ENCODE measurements at places on chromosomes 11 and 22. TPM values are rescaled to one million over a fixed set of nuclear protein-coding genes. Genes with fewer than 3 reads are reported as not detected.

GRCh38 chr22:50161508-50162390 is 8.8 kb upstream of the PANX2 start:
- H3K27ac ChIP-seq: no peak overlapping the region
- no peaks in the 10 kb centered on the region for H3K4me1 ChIP-seq
- H3K36me3 ChIP-seq: no peaks in the 10 kb centered on the region
- DNase-seq: no peak
- H3K27me3 ChIP-seq: peaks cover 16% of the 10 kb centered on the region
- H3K4me3 ChIP-seq: no peak overlapping the region

- no peak overlapping the region for H3K27ac ChIP-seq
- peaks cover 6% of the 10 kb centered on the region for H3K4me1 ChIP-seq
- H3K4me3 ChIP-seq: no peak overlapping the region
- H3K36me3 ChIP-seq: peaks cover 21% of the 10 kb centered on the region
- no peak for DNase-seq
These were observed 24.8 kb upstream of the FNBP4 start for GRCh38 chr11:47791774-47792430.

APOL5 gene
- not detected for total RNA-seq

LRRC10B gene
- not detected for total RNA-seq

GRCh38 chr11:84524422-84525051 is 1102.6 kb downstream of the DLG2 start:
- H3K4me3 ChIP-seq: no peak overlapping the region
- no peaks in the 10 kb centered on the region for H3K27me3 ChIP-seq
- no peaks in the 10 kb centered on the region for H3K36me3 ChIP-seq
- no peaks in the 10 kb centered on the region for H3K4me1 ChIP-seq
- no peak for DNase-seq

DNA sequence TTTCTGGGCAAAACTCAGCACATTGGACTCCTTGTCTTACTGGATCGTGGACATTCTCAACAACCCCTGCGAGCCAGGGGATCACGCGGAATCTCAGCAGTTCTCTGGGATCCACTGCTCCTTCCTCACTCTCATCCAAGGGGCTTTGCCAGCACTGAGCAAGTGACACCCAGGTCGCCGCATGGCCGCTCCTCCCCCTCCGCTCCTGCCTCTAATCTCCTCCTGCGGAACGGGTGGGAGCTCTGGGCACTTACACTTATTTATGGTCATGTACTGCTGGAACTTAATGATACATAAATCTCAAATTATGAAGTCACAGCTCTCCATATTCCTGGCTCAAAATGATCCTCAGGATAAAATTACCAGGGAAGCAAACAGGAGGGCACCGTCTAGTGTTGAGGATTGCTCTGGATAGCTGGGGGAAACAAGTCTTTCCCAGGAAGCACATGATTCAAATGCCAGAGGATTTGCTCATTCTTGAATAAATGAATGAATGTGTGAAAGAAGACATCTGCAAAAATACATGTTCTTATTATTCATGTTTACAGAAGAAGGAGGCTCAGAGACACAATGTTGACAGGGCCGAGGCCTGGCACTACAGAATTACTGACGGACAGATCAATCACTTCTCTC is 1077.3 kb downstream of the TBC1D22A start:
- no peak for DNase-seq
- no peak overlapping the region for H3K27ac ChIP-seq
- no peaks in the 10 kb centered on the region for H3K4me1 ChIP-seq
- no peak overlapping the region for H3K4me3 ChIP-seq
- H3K27me3 ChIP-seq: peaks cover 5% of the 10 kb centered on the region

MFNG gene
- 207 TPM for total RNA-seq

OR8A1 gene
- not detected for total RNA-seq

- H3K27ac ChIP-seq: no peak overlapping the region
- no peaks in the 10 kb centered on the region for H3K27me3 ChIP-seq
- H3K4me3 ChIP-seq: no peak overlapping the region
These were observed 19.3 kb upstream of the RASL10A start for GRCh38 chr22:29334696-29335344.

- DNase-seq: no peak
- no peaks in the 10 kb centered on the region for H3K4me1 ChIP-seq
- no peaks in the 10 kb centered on the region for H3K27me3 ChIP-seq
- H3K36me3 ChIP-seq: no peaks in the 10 kb centered on the region
- no peak overlapping the region for H3K4me3 ChIP-seq
These were observed 363.8 kb upstream of the MTNR1B start for GRCh38 chr11:92605667-92606066.

NEU3 gene
- total RNA-seq: 17.3 TPM

GRCh38 chr22:19718456-19719049 is 4.2 kb downstream of the SEPTIN5 start:
- peaks cover 41% of the 10 kb centered on the region for H3K27me3 ChIP-seq
- peaks cover 2% of the 10 kb centered on the region for H3K4me1 ChIP-seq
- H3K27ac ChIP-seq: no peak overlapping the region
- DNase-seq: no peak
- no peaks in the 10 kb centered on the region for H3K36me3 ChIP-seq

DNA sequence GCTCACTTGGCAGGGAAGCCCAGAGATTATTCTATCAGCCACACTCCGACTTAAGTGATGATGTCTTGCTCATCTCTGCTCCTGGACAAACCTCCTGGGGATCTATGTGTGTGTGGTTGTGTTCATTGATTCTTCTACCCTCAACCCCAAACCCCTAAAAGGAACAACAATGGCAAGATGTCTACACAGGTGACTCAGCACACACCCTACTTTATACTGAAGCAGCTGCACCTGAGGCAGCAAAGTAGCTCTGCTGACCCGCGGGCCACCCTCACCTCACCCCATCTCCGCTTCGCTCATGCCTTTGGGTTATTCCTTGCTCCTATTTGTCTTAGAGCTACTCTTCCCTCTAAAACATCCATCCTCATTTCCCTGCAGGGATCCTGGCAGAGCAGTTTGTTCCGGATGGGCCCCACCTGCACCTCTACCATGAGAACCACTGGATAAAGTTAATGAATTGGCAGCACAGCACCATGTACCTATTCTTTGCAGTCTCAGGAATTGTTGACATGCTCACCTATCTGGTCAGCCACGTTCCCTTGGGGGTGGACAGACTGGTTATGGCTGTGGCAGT is 38.7 kb downstream of the TMEM45B start:
- peaks cover 21% of the 10 kb centered on the region for H3K4me1 ChIP-seq
- H3K27me3 ChIP-seq: no peaks in the 10 kb centered on the region
- peak overlapping the region; percentile 67 for H3K4me3 ChIP-seq

RAB39A gene
- total RNA-seq: 0.43 TPM

RASSF10 gene
- total RNA-seq: not detected

PLA2G6 gene
- 94.6 TPM for total RNA-seq

DNA sequence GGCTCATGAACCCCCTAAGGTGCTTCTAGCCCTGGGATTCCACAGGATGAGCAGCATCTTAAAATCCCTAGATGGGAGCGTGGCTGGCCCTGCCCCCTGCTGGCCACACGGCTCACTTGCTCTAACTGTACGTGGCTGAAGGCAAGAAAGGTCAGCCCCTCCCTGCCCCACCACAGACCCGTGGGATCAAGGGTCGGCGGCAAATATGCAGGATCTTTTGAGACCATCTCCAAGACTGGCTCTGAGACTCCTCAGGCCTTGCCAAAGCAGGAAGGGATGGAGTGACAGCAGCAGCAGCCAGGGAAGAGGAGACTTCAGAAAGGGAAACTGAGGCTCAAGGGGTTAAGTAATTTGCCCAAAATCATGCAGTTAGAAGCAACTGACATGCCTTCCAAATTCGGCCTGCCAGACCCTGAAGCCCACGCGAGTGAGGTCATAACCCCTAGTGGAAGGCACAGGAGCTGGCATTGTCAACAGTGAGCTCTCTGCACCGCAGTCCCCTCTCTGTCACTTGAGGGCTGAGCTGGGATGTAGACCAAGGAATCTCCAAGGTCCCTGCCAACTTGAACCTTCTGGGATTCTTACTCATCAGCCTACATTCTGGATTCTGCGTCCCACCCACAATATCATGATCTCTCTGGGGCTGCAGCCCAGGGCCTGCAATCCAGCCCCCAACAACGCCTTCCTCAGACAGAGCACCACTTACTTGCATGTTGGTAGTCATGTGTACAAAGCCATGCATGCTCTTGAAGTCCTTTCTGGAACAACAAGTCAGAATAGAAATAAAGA is 31.4 kb downstream of the CREB3L1 start:
- H3K27me3 ChIP-seq: peaks cover 5% of the 10 kb centered on the region
- peak; percentile 77 for DNase-seq
- H3K4me1 ChIP-seq: peaks cover 20% of the 10 kb centered on the region
- no peak overlapping the region for H3K4me3 ChIP-seq

DNA sequence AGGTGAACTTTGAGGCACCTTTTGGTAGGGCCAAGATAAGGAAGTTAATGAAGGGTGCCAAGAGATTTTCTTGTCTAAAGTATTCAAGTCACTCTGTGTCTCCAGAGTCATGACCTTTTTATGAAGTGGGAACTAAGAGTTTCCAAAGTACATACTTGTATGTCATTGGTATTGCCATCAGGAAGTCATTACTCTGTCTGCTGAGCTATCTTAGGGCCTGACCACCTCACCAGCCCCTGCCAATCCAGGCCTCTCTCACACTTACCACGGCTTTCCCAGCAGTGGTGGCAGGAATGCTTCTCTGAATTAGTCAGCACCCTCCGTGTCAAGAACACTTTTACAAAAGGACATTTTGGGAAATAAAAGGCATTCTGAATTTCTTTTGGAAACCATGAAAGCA is 192.8 kb upstream of the MTNR1B start:
- H3K4me1 ChIP-seq: no peaks in the 10 kb centered on the region
- no peak for DNase-seq
- H3K4me3 ChIP-seq: no peak overlapping the region

MAJIN gene
- not detected for total RNA-seq

CFAP300 gene
- not detected for total RNA-seq

DNA sequence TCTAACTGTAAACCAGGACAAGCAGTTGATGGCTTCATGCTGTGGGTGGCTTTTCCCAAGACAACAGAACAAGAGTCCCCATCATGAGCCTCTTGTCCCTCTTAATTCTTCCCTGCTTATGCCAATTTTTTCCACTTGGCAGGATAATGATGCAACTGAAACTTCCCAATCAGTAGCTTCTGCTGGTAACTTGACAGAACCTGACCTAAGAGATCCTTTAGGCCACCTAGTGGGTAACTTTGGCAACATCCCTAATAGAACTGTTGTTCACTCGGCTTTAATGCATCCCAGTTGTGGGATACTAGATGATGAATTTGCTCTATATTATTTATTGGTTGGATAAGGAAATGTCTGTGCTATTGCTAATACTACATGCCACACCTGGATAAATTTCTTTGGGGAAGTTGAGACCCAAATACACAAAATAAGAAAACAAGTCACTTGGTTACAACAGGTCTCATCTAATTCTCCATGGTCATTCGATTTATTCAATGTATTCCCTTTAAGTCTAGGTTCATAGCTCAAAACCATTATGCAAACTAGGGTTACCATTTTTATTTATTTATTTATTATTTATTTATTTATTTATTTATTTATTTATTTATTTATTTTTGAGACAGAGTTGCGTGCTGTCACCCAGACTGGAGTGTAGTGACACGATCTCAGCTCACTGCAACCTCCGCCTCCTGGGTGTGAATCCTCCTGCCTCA is 41.4 kb upstream of the NFAM1 start:
- DNase-seq: no peak
- H3K36me3 ChIP-seq: no peaks in the 10 kb centered on the region
- no peak overlapping the region for H3K27ac ChIP-seq
- H3K4me3 ChIP-seq: no peak overlapping the region
- peaks cover 24% of the 10 kb centered on the region for H3K27me3 ChIP-seq

ELMOD1 gene
- total RNA-seq: not detected

MS4A3 gene
- not detected for total RNA-seq

PMM1 gene
- 42.9 TPM for total RNA-seq

ARHGAP32 gene
- 2.5 TPM for total RNA-seq

DNA sequence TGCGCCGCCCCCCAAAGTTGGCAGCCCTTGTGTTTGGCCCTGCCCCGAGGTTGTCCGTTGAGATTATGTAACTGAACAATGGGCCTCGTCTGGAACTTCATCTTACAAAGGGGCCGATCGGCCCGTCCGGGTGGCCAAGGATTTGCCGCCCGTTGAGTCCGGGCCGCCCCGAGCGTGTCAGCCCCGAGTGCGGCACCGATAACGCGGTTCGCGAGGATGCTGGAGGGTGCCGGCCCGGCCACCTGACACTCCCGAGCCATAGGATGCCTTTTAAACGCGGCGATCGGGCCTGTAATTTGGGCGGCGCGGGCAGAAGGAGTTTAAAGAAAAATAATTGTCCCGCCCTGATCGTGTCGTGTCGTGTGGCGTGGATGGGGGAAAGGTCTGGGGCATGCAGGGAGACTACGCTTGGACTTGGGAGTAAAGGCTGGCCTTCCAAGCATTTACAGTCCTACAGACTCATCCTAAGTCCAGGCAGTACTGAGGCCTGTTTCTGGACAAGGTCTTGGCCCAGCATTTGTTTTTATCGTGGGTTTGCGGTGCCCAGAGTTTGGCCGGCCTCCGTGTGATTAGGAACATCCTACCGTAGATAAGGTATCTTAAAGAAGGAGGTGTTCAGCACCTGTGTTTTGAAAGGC is 1.3 kb downstream of the WEE1 start:
- H3K27me3 ChIP-seq: peaks cover 16% of the 10 kb centered on the region
- peaks cover 38% of the 10 kb centered on the region for H3K36me3 ChIP-seq
- H3K27ac ChIP-seq: peak overlapping the region; percentile 84
- DNase-seq: peak; percentile 57
- peak overlapping the region; percentile 97 for H3K4me3 ChIP-seq

DNA sequence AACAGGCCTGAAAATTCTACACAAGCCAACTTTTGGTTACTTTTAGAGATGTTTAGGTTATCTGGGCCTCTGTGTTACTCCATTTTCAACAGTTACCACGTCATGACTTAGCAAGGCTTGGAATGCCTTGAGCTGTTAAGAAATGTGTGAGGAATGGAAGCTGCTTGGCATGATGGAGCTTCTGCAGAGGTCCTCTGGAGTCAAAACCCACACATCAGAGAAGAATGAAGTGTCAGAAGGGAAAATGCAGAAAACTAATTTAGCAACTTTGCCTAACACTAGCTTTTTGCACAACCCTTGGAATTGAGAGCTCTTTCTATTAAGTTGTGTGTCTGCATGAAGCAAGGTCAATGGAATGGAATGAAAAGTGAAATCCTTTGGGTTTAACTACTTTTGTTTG is 27.4 kb downstream of the FAT3 start:
- no peaks in the 10 kb centered on the region for H3K27me3 ChIP-seq
- H3K27ac ChIP-seq: no peak overlapping the region
- no peak overlapping the region for H3K4me3 ChIP-seq
- H3K36me3 ChIP-seq: no peaks in the 10 kb centered on the region

DNA sequence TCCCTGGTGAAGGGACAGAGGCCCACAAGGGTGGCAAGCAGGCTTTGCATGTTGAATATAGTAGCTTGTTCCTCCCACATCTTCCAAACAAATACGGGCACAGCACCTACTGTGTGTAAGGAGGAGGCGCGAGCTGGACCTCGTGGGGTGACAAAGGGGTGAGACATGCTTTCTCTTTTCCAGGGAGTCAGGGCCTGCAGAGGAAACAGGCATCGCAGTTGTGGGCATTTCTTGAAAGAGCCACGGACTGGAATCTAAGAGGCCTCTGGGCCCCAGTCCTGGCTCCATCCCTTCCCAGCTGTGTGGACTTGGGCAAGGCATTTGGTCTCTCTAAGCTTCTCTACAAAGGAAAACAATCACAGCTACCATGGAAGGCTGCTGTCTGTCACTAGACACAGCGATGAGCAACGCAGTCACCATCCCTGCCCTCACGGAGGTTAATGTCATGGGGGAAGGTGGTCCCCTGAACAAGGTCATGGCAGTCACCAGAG is 13.0 kb upstream of the CDC42EP1 start:
- peaks cover 6% of the 10 kb centered on the region for H3K4me1 ChIP-seq
- DNase-seq: no peak
- H3K36me3 ChIP-seq: no peaks in the 10 kb centered on the region
- peaks cover 21% of the 10 kb centered on the region for H3K27me3 ChIP-seq

GRCh38 chr22:43439368-43440103 is 27.7 kb downstream of the MPPED1 start:
- no peaks in the 10 kb centered on the region for H3K36me3 ChIP-seq
- H3K4me3 ChIP-seq: no peak overlapping the region
- peaks cover 6% of the 10 kb centered on the region for H3K27me3 ChIP-seq
- H3K27ac ChIP-seq: no peak overlapping the region
- no peaks in the 10 kb centered on the region for H3K4me1 ChIP-seq

GAB4 gene
- not detected for total RNA-seq
